Thymus (tissue), 14 donors: ENCODE measurements at places on chromosomes 12 and 14. TPM values are rescaled to one million over a fixed set of nuclear protein-coding genes. Genes with fewer than 3 reads are reported as not detected.

DNA sequence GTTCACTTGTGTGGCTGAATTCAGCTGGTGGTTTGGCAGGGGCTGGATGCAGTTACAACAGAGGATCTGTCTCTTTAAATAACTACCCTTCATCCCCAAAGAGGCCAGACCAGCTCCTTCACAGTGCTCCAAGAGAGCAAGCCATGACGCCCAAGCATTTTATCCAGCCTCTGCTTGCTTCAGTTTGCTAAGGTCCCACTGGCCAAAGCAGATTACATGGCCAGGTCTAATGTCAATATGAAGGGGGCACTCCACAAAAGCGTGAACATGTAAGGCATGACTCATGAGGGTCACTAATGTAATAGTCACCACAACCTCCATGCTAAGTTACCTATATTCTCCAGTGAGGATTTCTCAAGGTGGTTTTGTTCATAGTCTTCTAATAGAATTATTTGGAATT lies 62.9 kb downstream of the MARK3 start:
- DNase-seq: no peak

DNA sequence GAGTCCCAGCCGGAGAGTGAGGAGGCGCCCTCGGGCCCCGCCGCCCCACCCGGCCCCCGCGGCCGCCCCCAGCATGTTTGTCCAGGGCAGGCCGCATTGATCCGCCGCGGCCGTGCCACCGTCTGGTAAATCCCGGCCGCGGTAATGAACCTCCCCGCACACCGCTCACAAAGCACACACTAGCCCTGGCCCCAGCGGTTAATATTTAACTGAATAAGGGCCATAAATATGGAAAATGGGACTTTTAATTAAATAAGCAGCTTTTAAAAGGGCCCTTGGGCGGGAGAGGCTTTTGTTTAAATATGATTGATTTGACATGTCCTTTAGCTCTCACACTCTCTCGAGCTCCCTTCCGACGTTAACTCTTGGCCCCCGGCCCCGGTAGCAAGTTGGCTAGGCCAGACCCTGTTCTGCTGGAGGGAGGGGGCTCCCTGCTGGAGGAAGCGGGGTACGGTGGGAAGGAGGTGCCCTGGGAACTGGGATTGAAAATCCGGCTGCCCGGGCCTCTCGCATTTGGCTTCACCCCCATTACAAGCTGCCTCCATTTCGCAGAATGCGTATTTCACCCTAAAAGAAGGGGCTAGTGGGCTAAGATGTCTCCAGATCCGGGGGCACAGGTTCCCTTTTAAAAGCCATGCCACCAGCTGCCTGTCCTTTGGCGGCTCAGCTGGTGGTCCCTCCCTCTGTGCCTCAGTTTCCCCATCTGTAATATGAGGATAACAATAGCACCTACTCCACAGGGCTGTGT lies 199.8 kb downstream of the RBM19 start:
- no peak for DNase-seq

The LTB4R2 gene
- 5.5 TPM for total RNA-seq

- DNase-seq: no peak
Measured at GRCh38 chr12:116876151-116876869, 4.9 kb downstream of the HRK start.

GRCh38 chr14:68820119-68820518 lies 27.3 kb upstream of the ZFP36L1 start:
- DNase-seq: no peak

- no peak for DNase-seq
Measured at GRCh38 chr12:123705935-123706334, 6.2 kb upstream of the ATP6V0A2 start.

DNA sequence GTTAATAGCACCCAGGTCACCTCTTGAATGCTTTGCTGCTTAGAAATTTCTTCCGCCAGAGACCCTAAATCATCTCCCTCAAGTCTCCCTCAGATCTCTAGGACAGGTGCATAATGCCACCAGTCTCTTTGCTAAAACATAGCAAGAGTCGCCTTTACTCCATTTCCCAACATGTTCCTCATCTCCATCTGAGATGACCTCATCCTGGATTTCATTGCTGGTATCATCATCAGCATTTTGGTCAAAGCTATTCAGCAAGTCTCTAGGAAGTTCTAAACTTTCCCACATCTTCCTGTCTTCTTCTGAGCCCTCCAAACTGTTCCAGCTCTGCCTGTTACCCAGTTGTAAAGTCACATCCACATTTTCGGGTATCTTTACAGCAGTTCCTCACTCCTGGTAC lies 41.0 kb downstream of the KTN1 start:
- DNase-seq: no peak

The KCNC2 gene
- 0.05 TPM for total RNA-seq

GRCh38 chr12:124036657-124037109 lies 63.7 kb downstream of the ZNF664 start:
- DNase-seq: no peak

DNA sequence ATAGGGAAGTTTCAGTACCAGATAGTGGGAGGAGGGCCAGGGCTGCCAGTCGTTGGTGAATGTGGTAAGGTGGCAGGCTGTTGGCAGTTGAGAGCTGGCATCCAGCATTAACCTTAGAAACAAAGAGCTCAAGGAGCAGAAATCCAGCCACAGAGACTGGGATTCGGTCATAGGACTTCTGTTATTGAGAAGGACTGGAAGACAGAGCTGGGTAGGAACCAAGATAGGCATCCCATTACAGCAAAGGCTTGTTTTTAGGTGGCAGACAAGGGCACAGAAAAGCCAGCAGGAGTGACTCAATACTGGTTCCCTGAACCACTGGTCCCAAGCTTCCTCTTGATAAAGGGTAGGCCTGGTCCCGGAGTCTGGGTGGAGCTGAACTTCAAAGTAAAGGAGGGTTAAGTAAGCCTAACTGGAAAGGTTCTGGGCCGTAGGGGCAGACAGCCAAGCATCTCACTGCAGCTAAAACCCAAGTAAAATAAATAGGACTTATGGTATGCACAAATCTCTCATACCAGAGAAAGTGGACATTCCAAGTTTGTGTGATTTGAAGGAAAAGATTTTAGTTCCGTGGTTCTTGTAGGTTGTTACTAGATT lies 147.9 kb downstream of the ETV6 start:
- DNase-seq: no peak

DNA sequence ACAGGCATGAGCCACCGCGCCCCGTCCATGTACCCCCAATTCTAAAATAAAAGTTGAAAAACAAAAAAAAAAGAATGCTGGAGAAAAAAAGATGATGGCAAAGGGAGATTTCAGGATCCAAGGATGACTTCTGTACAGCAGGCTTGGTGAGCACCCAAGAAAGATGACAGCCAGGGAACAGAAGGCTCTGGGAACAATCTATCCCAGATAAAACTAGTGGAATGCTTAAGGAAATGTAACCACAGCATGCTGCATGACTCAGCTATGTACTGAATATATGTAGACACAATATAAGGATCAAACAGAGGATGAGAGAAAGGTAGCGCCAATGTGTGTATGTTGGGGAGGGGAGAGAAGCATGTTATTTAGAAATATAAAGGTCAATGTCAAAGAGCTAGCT lies 123.7 kb upstream of the TMTC1 start:
- no peak for DNase-seq

The TRHDE gene
- total RNA-seq: 0.42 TPM

GRCh38 chr12:43066471-43066870 lies 476.9 kb upstream of the PRICKLE1 start:
- no peak for DNase-seq

DNA sequence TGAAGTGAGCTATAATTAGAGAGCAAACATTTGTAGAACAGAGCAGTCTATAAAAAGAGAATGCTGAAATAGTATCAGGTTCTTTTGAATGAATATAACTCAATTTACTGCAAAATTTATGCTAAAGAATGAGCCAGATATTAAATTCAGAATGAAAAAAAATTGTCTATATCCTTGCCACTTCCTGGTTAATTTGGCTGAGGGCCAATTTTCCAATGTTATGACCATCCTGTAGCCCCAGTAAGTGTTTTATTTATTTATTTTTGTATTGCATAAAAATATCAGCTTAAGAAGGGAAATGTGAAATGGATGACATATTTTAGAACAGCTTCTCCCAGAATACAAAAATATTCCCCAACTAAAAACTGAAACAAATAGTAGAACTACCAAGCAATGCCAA lies 263.4 kb downstream of the SOX5 start:
- no peak for DNase-seq

The TPH2 gene
- total RNA-seq: not detected

- no peak for DNase-seq
Measured at GRCh38 chr14:94660306-94660946, 48.2 kb downstream of the SERPINA3 start.

DNA sequence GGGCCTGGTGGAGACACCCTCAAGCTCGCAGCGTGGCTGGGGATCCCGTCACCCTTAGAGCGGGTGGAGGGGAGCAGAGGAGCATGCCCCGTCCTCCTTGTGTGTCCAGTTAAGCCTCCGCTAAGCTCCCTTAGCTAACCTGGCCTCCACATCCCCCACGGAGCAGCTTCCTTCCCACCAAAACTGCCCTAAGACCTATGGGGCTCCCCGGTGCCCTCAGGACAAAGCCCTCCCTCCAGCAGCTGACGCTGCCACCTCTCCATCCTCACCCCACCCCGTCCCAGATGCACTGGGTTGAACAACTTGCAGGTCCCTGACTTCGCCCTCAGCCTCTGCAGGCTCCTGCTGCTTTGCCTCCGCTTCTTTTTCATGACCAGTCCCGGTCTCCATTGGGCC lies 4.0 kb downstream of the AHNAK2 start:
- no peak for DNase-seq

DNA sequence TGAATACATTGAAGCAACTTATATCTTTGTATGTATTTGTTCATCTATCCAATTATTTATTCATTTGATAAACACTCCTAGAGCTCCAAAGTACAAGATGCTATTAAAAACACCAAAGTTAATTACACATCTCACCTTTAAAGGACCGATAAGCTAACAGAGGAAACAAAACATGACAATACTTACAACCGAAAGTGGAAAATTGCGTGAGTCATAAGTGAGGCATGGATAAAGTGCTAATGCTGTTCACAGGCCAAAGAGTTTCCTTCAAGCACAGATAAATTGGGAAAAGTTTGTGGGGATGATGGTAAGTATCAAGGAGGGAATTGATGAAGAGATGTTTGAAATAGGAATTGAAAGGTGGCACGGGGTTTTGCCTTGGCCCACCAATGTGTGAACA lies 172.8 kb upstream of the KITLG start:
- DNase-seq: no peak

DNA sequence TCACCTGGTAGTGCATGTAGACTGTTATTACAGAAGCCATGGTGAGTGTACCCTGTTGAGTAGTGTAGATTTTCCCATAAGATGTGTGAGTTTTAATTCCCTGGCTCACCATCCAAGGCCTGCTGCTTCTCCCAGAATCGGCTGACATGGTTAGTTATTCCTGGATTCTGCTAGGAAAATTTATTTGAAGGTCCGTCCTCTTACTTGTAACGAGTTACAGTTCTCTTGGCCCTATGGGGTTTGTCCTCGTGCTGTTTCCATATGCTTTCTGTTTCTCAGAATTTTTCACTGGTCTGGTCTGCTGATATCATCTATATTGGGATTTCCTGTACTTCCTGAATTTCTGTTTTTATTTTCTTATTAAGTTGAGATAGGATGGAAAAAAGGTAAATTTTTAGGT lies 423.3 kb upstream of the RGS6 start:
- no peak for DNase-seq

- no peak for DNase-seq
Measured at GRCh38 chr12:70823182-70823976, 97.2 kb downstream of the PTPRR start.
